ENCODE measurements at places on chromosomes 16 and 17.

- no peaks in the 10 kb centered on the region for H3K27me3 ChIP-seq
- H3K4me1 ChIP-seq, result no peaks in the 10 kb centered on the region
- H3K27ac ChIP-seq, result no peak overlapping the region
- no peak for DNase-seq
These were observed 314.8 kb upstream of the GOT2 start for GRCh38 chr16:59048876-59049275.

DNA sequence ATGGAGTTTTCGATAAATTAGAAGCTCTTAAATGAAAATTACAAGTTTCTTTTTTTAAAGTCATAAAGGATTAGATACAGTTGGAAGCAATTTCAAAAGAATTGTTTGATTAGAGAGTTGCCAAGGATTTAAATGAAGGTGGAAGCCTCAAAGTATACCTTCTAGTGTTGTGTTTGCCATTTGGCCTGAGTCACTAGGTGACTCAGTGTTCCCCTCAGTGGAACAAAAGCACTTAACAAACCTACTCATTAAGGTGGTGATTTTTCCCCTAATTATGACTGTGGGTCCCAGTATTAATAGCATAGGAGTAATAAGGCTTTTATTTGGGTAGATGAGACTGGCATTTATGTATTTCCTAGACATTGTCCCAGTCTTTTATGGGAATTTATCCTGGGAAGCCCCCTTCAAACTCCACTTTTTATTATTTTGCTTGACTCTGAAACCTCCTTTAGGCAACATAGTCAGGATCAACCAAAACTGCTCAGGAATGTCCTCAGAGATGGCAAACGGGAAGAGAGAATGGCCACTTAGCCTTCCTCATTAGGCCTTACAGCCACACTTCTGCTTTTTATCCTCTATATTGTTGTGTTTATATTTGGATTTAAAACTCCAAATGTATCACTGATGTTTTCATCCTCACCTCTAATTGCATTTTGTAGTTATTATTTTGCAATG is 161.0 kb downstream of the FTO start:
- peaks cover 14% of the 10 kb centered on the region for H3K4me1 ChIP-seq
- peak overlapping the region; percentile 21 for H3K27ac ChIP-seq
- no peak overlapping the region for H3K4me3 ChIP-seq
- DNase-seq, result peak; percentile 38
- peaks cover 62% of the 10 kb centered on the region for H3K36me3 ChIP-seq

DNA sequence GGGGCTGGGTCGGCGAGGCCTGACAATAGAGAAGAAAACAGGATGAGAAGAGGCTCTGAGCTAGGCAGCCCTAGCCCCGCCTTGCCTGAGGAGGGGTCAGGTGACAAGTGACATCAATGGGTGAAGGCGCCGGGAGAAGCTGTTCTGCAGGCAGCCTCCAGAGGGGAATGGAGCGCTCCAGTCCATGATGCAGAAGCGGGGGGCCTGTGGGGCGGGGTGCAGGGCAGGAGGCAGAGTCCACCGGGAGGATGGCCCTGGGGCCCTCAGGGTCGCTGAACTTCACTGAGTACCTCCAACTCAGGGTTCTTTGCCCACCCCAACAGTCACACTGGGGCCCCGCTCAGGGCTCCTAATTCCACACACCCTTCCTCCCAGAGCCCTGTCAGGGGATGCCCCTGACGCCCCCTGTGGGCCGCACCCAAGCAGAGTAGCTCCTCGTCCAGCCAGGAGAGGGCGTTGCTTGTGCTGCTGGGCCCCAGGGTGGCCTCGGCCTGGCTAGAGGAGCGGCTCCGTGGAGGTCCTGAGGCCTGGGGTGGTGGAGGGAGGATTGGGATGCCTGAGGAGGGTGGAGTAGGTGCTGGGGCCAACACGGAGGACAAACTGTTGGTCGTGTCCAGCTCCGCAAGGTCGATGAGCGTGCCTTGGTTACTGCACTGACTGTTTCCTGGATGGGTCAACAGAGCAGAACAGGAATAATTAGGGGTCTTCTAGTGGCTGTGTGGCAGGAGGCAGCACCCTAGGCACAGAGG is 20.8 kb downstream of the GGA3 start:
- peaks cover 55% of the 10 kb centered on the region for H3K4me1 ChIP-seq
- peak overlapping the region; percentile 69 for H3K27ac ChIP-seq
- DNase-seq, result peak; percentile 73
- no peaks in the 10 kb centered on the region for H3K27me3 ChIP-seq

GRCh38 chr17:19331134-19331533 is 31.4 kb downstream of the B9D1 start:
- H3K27ac ChIP-seq, result no peak overlapping the region
- H3K4me1 ChIP-seq, result peaks cover 4% of the 10 kb centered on the region
- DNase-seq, result no peak
- no peaks in the 10 kb centered on the region for H3K36me3 ChIP-seq
- H3K4me3 ChIP-seq, result no peak overlapping the region
- H3K27me3 ChIP-seq, result peaks cover 5% of the 10 kb centered on the region

DNA sequence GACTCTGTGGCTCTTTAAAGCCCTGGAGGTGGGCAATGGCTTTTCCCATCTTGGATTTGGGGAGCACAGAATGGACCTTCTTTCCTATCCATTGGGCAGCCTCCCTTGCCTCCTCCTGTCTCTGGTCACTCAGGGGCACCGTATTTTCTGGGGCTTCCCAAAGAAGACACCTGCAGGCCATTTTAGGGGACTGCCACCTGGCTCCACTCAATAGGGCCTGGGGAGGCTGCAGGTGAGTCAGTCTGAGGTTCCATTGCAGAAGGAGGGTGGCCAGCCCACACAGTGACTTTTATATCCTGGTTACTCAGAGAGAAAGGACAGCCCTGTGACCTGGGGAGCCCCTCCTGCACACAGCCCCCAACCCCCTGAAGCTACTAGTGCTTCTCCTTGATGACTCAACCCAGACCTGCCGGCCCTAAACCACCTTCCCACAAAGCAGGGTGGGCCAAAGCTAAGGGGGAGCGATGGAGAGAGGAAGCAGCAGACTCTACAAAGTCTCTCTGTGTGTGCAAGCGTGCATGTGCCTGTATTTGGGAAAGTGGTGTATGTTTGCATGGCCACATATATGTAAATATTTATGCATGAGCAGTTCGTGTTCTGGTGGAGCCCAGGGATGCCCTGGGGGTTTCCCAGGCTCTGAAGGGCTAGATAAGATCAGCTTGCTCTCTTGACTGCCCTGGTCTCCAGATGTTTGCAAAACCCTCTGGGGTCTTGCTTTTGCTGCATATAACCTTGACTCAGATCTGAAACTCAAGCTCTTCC is 5.0 kb downstream of the CX3CL1 start:
- no peaks in the 10 kb centered on the region for H3K36me3 ChIP-seq

- no peaks in the 10 kb centered on the region for H3K4me1 ChIP-seq
- no peak overlapping the region for H3K4me3 ChIP-seq
- H3K27ac ChIP-seq, result no peak overlapping the region
- H3K36me3 ChIP-seq, result peaks cover 38% of the 10 kb centered on the region
These were observed 10.8 kb upstream of the JPT2 start for GRCh38 chr16:1667271-1667670.

- H3K27ac ChIP-seq, result no peak overlapping the region
- H3K36me3 ChIP-seq, result no peaks in the 10 kb centered on the region
- H3K4me1 ChIP-seq, result no peaks in the 10 kb centered on the region
- H3K27me3 ChIP-seq, result no peaks in the 10 kb centered on the region
These were observed 147.1 kb downstream of the TANC2 start for GRCh38 chr17:63113167-63113566.

- peaks cover 2% of the 10 kb centered on the region for H3K27me3 ChIP-seq
- no peaks in the 10 kb centered on the region for H3K4me1 ChIP-seq
- no peaks in the 10 kb centered on the region for H3K36me3 ChIP-seq
- no peak overlapping the region for H3K27ac ChIP-seq
- H3K4me3 ChIP-seq, result no peak overlapping the region
These were observed 202.7 kb downstream of the FOXL1 start for GRCh38 chr16:86781046-86781445.

- no peak for DNase-seq
- no peaks in the 10 kb centered on the region for H3K4me1 ChIP-seq
- H3K4me3 ChIP-seq, result no peak overlapping the region
- peaks cover 29% of the 10 kb centered on the region for H3K36me3 ChIP-seq
- no peak overlapping the region for H3K27ac ChIP-seq
These were observed 15.4 kb downstream of the DHODH start for GRCh38 chr16:72023962-72024361.

DNA sequence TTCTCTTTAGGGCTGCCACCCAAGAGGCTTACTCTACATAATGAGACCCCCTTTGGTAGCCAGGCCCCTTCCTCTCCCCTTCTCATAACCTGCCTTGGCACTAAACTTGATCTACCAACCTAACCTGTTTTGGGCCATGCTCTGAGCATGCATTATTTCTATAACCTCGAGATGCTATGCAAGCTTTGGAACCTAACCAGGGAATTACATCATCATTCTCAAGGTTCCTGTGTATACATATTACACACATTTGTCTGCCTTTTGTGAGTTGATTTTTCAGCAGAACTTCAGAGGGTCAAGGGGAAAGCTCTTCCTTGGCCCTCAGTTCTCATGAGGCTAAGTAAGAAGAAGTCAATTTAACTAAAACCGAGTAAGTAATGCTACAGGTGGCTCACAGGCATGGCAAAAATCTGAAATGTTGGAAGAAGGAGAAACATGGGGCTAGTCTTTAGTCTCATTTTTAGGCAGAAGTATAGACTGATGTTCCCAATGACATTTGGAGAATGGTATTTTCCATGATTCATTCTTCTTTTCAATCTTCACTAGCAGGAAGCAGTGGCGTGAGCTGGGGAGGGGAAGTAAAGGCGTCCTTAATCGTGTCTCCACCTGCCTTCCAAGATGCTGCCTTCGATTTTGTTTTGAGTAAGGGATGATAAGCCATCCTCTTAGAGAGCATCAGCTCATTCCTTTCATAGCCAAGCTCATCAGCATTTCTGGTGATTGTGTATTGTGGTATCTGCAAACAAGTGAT is 308.4 kb downstream of the ABCC12 start:
- H3K4me3 ChIP-seq, result no peak overlapping the region
- H3K27me3 ChIP-seq, result no peaks in the 10 kb centered on the region
- H3K4me1 ChIP-seq, result no peaks in the 10 kb centered on the region
- no peaks in the 10 kb centered on the region for H3K36me3 ChIP-seq
- H3K27ac ChIP-seq, result no peak overlapping the region
- no peak for DNase-seq

- peaks cover 24% of the 10 kb centered on the region for H3K4me1 ChIP-seq
- no peak overlapping the region for H3K27ac ChIP-seq
- H3K27me3 ChIP-seq, result peaks cover 6% of the 10 kb centered on the region
- H3K36me3 ChIP-seq, result no peaks in the 10 kb centered on the region
- DNase-seq, result no peak
These were observed 1.9 kb upstream of the GRB7 start for GRCh38 chr17:39735882-39736281.

GRCh38 chr17:49670002-49670401 is 7.9 kb downstream of the SPOP start:
- no peak for DNase-seq
- H3K36me3 ChIP-seq, result peaks cover 19% of the 10 kb centered on the region
- peaks cover 58% of the 10 kb centered on the region for H3K4me1 ChIP-seq
- H3K27me3 ChIP-seq, result no peaks in the 10 kb centered on the region

- peak; percentile 32 for DNase-seq
- no peaks in the 10 kb centered on the region for H3K27me3 ChIP-seq
- peaks cover 30% of the 10 kb centered on the region for H3K4me1 ChIP-seq
- H3K4me3 ChIP-seq, result no peak overlapping the region
These were observed 4.5 kb upstream of the MNT start for GRCh38 chr17:2405247-2405926.

DNA sequence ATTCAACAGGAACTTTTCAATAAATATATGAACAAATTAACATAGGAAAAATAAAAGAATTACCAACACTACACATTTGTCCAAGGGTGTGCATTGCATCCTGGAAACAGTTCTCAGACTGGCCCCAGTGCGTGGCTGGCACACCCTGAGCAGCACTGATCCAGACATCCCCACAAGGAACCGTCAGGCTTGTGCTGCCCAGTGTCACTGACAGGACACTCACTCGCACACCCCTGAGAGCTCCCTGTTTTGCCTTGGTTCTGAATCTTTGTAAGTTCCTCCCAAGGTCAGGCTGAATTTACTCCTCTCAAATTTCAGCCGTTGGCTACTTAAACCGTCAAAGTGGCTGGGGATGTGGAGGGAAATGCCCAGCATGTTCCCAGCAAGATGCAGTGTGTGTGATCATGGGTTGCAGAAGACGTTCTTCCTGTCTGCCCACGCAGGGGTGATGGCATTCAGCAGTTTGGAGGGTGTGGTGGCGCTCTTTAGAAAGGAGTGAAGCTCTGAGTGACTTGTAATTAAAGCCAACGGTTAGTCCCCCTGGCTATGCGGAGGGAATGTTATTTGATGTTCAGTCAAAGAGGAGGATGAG is 1.7 kb downstream of the MT2A start:
- H3K27me3 ChIP-seq, result no peaks in the 10 kb centered on the region
- peaks cover 7% of the 10 kb centered on the region for H3K36me3 ChIP-seq
- DNase-seq, result peak; percentile 93
- H3K4me1 ChIP-seq, result peaks cover 74% of the 10 kb centered on the region
- peak overlapping the region; percentile 97 for H3K4me3 ChIP-seq

DNA sequence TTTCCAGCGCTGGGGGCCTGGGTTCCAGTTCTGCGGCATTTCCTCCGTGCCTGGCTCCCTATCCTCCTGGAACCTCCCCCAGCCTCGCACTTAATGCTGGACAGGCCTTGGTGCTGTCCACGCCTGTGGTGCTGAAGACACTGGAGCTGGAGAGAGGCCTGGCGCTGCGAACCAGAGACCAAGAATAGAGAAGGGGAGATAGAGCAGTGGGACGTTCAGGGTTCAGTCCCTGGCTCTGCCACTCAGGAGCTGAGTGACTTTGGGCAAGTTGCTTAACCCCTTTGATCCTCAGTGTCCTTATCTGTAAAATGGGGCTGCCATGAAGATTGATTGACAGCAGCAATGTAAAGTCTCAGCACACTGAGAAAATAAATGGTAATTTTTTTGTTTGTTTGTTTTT is 11.9 kb downstream of the SBK1 start:
- DNase-seq, result peak; percentile 52
- no peak overlapping the region for H3K4me3 ChIP-seq
- H3K27me3 ChIP-seq, result no peaks in the 10 kb centered on the region
- H3K36me3 ChIP-seq, result peaks cover 12% of the 10 kb centered on the region

DNA sequence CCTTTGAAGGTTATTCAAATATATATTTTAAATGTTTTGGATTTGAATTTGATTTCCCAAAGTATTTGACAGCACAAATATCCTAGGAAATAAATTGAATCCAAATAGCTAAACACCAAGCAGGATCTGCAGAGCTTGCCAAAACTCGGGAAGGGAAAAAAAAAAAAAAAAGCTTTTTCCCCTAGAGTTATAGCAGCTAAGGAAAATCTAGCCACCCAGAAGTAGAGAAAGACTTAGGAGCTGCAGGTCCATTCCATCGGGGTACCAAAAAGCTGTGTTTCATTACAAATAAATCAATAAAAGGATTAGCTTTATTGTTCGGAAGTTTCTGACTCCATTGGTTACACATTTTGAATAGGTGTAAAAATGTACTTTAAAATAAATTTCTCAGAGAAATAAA is 19.3 kb downstream of the HSF5 start:
- no peaks in the 10 kb centered on the region for H3K36me3 ChIP-seq
- DNase-seq, result no peak
- no peak overlapping the region for H3K4me3 ChIP-seq
- H3K4me1 ChIP-seq, result peaks cover 6% of the 10 kb centered on the region
- no peaks in the 10 kb centered on the region for H3K27me3 ChIP-seq

- H3K27me3 ChIP-seq, result no peaks in the 10 kb centered on the region
- no peak overlapping the region for H3K4me3 ChIP-seq
- no peak overlapping the region for H3K27ac ChIP-seq
- DNase-seq, result peak; percentile 72
- H3K36me3 ChIP-seq, result peaks cover 20% of the 10 kb centered on the region
These were observed 8.0 kb downstream of the FLYWCH1 start for GRCh38 chr16:2919511-2920255.
